ENCODE measurements at places on chromosomes 2 and 18.

GRCh38 chr18:74155276-74155675 is 7.0 kb downstream of the TIMM21 start:
- no peak for DNase-seq

DNA sequence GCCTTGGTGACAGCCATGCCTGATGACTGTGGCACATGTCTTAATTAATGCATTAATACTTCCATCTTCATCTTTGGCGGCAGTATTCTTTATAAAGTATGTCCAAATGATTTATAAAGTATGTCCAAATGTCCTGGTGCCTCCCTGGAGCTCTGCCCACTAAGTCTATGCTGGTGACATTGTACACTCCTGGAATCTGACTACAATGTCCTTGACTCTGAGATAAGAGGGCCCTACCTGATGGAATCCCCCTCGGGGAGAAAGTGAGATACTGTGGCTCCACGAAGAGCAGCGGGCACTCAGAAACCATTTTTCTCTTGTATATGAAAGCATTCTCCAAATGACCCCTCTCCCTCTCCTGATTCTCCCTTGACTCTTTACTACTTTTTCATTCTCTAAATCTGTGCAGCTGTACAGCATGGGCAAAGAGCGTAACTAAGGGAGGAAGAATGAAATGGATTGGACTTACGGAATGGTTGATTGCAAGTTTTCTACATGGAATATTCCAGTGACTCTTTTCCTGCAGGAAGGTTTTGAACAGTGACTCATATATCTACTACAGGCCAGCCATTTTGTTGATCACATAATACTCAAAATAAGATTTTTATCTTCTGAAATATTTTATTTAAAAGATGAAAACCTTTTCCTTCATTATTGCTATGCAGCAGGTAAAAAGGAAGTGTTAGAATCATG is 17.3 kb downstream of the RAB12 start:
- no peak for DNase-seq

- DNase-seq, result no peak
These were observed 11.3 kb upstream of the EXOC6B start for GRCh38 chr2:72837171-72837570.

GRCh38 chr2:45782986-45783385 is 131.5 kb downstream of the PRKCE start:
- DNase-seq, result peak; percentile 60

DNA sequence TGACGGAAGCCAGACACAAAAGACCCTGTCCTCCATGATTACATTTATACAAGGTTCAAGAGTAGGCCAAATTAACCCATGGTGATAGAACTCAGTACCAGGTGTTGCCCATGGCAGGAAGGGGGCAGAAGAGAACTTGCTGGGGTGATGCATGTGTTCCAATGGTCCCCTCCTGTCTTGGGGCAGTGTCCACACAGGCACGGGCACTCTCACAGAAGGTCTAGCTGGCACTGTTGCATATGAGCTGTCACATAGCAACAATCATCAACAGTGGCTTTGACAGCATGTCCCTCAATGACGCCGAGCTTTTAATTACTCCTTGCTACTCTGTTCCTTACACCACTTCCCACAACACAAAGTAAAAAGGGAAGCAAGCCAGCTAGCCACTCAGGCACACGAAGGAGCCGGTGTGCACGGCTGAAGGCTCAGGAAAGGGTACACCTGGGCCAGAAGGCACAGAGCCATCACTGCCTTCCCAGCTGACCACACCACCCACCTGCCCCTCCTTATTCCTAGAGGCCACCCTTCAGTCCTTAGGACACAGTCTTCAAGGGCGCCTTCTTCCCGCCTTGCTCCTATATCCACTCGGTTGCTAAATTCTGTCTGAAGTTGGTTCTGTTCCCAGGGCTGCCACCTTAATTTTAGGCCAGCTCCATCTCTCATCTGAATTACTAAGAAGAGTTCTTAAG is 28.9 kb downstream of the RPL31 start:
- DNase-seq, result no peak

- DNase-seq, result no peak
These were observed 11.0 kb downstream of the SLC19A3 start for GRCh38 chr2:227706859-227707258.

- DNase-seq, result no peak
These were observed 3.3 kb upstream of the ADAM17 start for GRCh38 chr2:9558948-9559381.

- no peak for DNase-seq
These were observed 6.8 kb downstream of the MAT2A start for GRCh38 chr2:85545780-85546240.

DNA sequence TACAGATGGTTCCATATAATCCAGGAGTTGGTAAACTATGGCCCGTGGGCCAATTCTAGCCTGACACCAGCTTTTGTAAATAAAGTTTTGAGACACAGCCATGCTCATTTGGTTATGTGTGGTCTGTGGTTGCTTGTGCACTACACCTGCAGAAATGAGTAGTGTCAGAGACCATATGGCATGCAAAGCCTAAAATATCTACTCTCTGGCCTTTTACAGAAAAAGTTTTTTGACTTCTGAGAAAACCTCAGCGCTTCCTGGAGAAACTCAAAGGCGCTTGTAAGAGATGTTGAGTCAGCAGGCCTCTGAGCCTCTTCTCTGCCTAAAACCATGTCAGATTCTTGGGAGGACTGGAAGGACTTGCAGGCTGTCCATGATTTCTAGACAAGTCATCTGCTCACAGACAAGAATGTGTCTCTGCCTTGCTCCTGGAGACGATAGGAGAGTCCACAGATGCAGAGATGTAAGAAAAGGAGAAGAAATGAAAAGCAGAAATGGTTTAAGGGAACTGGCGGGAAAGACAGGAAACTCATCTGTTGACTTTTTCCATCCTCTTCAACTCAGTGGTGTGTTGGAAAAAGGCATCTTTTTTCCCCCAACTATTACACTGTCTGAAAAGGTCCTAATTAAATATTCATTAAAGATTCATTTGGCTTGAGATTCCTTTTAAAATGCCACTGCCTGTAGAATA is 5.2 kb downstream of the TTC39C start:
- no peak for DNase-seq

DNA sequence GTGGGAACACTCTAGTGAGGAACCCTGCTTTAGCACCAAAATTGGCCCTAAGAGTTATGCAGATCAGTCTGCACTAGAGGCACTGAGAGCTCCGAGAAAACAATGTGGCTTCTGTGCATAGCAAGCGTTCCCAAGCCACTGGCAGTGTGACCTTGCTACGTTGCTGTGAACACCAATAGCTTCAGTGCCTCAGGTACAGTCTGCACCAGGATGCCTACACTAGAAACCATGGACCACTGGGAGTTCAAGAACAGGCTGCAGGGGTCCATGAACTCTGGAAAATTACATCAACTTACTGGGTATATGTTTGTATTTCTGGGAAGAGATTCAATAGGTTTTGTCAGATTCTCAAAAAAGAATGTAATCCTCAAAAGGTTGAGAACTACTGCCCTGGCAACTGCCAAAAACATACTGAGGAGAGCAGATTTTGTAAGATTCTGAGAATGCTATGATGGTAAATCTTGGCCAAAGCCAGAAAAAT is 18.3 kb upstream of the SP3 start:
- DNase-seq, result no peak

GRCh38 chr2:69560147-69560482 is 83.4 kb downstream of the AAK1 start:
- no peak for DNase-seq

DNA sequence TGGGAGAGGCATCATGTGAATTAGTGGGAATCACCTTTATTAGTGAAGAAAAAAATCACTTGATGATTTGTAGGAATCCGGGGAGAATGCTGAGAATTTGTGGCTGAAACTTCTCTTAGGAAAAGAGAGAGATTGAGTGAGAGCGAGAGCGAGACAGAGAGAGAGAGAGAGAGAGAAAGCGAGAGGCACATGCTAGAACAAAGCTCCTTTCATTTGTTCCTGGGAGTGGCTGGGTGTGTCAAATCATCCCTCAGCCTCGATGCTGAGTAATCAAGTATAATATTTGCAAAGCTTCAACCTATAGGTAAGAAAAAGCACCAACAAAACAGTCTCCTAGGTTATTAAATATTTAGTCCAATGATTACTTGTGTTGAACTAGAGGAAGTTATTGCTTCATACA is 4.4 kb upstream of the SERPINB5 start:
- no peak for DNase-seq

- DNase-seq, result no peak
These were observed 106.3 kb upstream of the SEC11C start for GRCh38 chr18:59033359-59033758.

DNA sequence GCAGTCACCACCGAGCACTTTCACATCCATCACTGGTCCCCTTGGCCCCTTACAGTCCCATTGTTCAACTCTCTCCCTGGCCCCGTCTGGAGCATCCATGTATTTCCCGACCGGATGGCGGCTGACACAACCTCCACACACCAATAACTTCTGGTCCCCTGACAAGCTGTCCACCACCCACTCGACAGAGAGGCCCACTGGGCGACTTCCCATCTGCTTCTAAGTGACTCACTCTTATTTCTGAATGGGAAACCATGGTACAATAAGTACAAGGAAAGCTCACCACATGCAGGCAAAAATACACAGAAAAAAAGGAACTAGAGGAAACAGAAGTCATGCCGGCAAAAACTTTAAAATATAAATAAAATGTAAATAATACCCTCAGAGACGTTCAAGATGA is 82.9 kb upstream of the RAB12 start:
- DNase-seq, result no peak

- DNase-seq, result no peak
These were observed 13.9 kb upstream of the RAB31 start for GRCh38 chr18:9694174-9694573.

DNA sequence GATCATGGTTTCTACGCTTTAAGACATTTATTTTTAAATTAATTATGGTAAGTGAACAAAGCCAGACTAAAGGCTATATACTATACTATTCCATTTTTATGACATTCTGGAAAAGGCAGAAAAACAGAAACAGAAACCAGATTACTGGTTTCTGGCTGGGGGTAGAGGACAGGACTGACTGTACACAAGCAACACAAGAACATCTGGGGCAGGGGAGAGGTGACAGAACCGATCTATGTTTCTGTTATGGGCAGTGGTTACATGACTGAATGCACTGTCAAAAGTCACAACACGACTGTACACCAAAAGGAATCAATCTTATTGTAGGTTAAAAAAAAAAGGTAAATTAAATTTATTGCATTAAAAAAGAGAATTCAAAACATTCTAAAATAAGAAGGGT is 64.7 kb downstream of the PTPN2 start:
- no peak for DNase-seq

DNA sequence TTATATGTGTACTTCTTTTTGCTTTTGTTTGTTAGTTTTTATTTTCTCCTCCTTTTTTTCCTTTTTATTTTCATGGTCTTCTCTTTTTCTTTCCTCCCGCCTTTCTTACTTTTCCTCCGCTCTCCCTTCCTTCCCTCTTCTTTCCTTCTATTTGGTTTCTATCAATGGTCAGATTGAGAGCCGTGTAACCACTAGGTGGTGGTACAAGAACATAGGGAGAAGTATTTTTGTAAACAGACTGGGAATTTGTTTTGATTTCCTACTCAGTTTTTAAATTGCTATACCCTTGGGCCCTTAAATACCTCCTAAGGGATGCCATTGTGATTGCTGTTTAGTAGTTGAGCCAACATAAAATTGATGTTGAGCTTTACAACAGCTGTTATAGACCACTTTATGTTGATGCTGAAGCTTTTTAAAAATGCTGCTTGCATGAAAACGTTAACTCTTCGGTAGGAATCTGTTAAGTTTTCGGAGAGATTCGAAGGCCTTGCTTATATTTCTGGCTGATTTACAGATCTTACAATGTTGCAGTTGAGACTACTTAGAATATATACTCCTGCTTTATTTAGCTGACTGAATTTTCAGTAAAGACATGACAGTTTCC is 124.2 kb downstream of the UBE2E3 start:
- no peak for DNase-seq

GRCh38 chr2:121084130-121084680 is 200.8 kb downstream of the TFCP2L1 start:
- DNase-seq, result no peak

DNA sequence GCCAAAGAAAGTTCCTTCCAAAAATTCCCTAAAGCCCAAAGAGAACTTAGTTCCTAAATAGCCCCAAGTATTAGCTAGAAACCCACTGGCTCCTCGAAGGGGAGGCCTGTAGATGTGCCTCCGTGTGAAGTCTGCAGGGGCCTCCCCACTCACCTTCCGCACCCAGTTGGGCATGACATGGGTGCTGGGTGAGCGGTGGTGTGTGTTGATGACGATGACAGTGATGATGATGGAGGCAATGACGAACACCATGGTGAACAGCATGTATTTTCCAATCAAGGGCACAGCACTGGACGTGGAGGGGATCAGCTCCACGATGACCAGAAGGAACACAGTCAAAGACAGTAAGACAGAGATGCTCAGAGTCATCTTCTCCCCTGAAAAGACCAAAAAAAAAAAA is 14.5 kb downstream of the CHRNA1 start:
- DNase-seq, result no peak

DNA sequence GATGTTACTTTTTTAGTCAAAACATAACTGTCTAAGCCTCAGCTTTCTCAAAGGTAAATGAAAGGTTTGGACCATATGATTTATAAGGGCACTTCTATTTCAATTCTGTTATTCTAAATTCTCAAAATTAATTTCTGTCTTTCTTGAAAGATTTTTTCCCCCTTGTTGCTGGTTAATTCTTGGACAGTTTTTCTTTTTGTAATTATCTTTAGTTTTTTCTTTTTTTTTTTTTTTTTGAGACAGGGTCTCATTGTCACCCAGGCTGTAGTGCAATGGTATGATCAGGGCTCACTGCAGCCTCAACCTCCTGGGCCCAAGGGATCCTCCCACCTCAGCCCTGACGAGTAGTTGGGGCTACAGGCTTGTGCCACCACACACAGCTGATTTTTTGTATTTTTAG is 121.0 kb upstream of the MYO3B start:
- DNase-seq, result no peak

DNA sequence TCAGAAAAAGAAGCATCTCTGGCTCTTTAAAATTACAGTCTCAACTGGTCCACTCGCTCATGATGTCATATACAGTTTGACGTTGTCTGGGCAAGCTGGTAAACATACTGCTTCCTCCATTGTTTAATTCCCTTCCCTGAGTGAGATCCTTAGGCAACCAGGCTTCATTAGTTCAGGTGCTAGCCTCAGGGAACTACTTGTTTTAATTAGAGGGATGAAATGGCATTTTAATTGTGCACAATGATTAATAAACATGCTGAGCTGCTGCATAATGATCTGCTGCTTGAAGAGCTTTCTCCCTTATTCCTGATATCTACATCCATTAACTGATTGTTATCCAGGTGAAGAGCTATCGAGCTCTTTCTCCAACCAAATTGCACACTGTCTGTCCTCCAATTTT is 195.6 kb upstream of the ETAA1 start:
- DNase-seq, result no peak

DNA sequence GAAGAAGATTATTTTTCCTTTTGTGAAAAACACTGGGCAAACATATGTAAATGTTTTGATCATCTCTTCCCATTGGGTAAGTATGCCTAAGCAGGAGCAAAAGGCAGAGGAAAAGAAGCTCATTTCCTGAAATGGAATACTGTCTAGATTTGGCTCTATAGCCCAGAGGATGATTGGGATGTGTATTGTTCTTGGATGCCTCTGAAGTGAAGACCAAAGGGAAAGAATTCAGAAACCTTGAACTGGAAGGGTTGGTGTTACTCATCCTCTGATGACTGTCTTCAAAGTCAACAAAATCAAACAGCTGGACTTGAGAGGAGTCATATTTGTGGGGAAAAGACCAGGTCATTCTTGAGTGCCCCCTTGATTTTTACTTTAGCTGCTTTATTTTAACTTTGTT is 112.6 kb upstream of the NT5C1B start:
- no peak for DNase-seq

- DNase-seq, result no peak
These were observed 43.7 kb downstream of the ARL4C start for GRCh38 chr2:234453216-234453615.

Data from head of caudate nucleus (tissue), 42 donors.